ENCODE measurements at places on chromosomes 4 and X.

DNA sequence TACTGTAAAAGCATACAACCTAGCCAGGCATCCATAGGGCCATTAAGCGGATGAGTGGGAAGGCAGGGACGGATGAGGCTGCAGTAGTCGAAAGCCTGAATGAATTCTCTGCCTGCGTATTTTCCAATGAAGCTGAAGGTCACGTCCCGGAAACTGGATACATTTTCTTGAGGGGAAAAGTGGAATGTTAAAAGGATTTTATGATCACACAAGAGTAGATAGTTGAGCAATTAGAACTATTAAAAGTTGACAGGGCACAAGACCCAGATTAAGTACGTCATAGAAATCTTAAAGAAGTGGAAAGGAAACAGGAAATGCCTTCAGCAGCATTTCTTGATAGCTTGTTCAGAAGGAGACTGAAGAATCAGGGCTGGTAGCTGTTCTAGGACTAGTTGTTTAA, 98.3 kb upstream of the CXXC4 start:
- DNase-seq, result no peak

- DNase-seq, result no peak
Measured at GRCh38 chr4:7968262-7968896, 28.7 kb upstream of the AFAP1 start.

- DNase-seq, result peak; percentile 64
Measured at GRCh38 chrX:147912093-147912801, 528 bp downstream of the FMR1 start.

GRCh38 chrX:152942077-152942442, 44.2 kb downstream of the ZNF185 start:
- no peak for DNase-seq

DNA sequence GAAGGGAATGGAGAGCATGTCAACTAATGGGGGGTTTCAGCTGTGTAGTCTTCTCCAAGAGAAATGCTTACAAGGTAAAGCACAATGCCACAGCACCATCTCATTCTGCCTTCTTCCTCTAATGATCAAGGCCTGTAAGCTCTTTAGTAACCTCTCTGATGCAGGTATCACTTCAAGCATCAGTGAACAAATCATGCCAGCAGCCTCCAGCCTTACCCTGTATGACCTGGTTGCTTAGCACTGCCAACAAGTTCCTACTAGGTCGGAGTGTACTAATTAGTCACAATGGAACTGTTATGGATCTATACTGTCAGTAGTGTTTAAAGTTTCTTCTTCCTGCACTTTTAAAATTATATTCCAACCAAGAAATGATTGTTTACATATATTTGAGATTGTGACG, 197.7 kb downstream of the GRID2 start:
- no peak for DNase-seq

- no peak for DNase-seq
Measured at GRCh38 chrX:20455001-20455400, 188.3 kb upstream of the RPS6KA3 start.

- no peak for DNase-seq
Measured at GRCh38 chr4:182486881-182487280, 243.7 kb downstream of the TENM3 start.

Measured in NCI-H187 (cell line).